ENCODE measurements at places on chromosomes 7 and 10. TPM values are rescaled to one million over a fixed set of nuclear protein-coding genes. Genes with fewer than 3 reads are reported as not detected.

- no peak for DNase-seq
Observed at GRCh38 chr7:106358103-106358663, 73.4 kb upstream of the NAMPT start.

- DNase-seq: no peak
Observed at GRCh38 chr7:54860003-54860775, 101.2 kb upstream of the SEC61G start.

GRCh38 chr7:99257065-99257464, 15.6 kb upstream of the MYH16 start:
- DNase-seq: no peak

DNA sequence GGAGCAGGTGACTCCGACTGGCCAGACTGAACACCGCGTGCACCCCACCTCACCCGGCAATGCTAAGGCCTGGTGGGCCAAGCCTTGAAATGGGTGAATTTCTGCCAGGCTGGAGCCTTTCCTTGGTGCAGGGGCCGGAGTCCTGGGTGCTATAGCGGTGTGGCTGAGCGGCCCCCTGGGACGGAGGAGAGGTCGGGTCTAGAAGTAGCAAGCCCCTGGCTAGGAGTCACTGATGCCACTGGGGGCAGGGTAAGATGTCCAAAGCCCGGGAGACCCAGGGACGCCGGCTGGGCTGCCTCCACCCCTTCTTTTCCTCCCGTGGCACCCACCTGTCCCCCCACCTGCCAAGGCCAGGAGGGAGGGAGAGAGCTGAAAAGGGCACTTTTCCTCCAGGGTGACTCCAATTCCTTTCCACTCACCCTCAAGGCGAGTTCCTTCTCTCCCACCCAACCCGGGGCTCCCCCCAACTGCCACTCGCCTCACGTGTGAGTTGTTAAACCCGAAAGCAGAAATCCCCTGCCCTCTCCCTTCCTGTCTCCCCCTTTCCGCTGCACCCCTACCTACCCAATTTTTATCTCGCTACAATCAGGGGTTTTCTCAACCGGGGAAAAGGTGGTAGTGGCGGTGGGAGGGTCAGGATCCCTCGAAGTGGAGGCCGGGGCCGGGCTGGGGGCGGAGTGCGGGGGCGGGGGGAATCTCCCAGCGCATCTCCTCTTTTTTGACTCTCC, 6.0 kb upstream of the GATA3 start:
- DNase-seq: no peak

DNA sequence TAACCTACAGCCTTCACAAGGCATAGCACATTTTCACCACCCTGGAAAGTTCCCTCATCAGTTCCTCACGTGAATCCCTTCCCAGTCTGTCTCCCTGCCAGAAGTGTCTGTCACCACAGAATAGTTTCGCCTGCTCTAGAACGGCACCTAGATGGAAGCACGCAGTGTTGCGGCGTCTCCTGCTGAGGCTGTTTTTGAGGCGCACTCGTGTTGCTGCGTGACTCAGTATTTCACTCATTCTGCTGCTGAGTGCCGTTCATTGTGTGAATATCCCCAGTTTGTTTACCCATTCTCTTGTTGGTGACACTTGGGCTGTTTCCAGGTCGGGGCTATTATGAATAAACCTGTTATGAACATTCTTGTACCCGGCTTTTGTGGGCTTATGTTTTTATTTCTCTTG, 12.8 kb downstream of the NOS3 start:
- DNase-seq: no peak

- DNase-seq: no peak
Observed at GRCh38 chr10:20157314-20157713, 341.1 kb downstream of the PLXDC2 start.

DNA sequence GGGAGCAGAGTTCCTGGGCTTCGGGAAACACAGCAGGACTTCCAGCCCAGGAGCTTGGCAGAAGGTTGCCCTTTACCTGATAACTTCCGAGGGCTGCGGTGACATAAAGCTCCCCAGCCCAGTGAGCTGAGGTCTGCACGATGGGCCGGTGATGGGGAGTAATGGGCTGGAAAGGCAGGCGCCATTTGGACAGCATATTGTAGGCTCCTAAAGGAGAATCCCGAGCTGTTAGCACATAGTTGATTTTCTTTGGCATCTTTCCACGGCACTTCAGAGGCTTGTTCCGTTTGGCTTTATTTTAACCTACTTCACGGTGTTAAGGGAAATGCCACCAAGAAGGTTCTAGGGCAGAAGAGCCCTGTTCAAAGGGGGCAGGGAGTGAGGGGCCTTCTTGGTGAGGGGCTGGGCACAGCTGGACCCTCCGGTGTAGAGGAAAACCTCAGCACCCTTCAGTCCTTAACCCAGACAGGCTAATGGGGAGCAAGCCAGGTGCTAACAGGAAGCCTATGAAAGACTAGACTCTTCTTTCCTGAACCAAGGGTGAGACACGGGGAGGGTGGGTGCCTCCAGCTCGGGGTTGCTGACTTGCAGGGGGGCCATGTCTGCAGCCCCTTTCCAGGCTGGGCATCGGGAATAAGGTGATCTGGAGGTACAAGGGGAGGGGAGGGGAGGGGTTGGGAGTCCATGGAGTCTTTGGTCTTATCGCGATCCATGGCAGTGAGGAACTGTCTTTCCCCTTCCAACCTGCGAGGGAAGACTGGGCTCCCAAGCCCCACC, 347.7 kb downstream of the GLRX3 start:
- no peak for DNase-seq

DNA sequence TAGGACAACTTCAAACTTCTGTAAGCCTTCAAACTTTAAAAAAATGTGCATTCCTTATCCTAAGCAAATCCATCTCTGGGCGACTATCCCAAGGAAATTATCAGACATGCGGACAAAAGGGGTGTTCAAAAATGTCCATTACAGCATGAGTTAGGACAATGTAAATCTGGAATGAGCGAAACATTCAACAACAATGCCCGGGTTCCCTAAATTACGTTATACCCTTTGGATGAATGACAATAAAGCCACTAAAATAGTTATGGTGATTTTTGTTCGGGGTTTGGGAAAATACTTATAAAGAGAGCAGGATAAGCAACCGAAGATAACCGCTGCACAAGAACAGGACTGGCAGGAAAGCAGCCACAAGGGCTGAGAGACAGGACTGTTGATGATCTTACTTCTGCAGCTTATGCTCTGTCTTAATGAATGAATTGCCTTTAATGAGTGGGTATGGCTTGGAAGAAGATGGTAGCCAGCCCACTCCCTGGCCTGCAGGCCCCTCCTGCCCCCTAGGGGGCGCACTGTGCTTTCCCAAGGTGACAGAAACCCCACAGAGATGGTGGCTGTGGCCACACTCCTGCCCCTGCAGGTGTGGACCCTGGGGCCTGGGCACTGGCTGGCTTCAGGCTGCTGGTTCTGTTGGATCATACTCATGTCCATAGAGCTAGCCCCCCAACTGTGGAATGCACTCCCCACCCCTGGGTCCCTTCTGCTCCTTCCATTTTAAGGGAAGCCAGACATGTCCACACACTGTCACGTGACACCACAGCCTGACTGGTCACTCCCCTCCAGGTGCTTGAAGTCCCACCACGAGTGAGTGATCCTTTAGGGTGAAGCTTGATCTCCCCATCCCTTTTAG, 45.0 kb downstream of the ZCCHC24 start:
- DNase-seq: peak; percentile 42

DNA sequence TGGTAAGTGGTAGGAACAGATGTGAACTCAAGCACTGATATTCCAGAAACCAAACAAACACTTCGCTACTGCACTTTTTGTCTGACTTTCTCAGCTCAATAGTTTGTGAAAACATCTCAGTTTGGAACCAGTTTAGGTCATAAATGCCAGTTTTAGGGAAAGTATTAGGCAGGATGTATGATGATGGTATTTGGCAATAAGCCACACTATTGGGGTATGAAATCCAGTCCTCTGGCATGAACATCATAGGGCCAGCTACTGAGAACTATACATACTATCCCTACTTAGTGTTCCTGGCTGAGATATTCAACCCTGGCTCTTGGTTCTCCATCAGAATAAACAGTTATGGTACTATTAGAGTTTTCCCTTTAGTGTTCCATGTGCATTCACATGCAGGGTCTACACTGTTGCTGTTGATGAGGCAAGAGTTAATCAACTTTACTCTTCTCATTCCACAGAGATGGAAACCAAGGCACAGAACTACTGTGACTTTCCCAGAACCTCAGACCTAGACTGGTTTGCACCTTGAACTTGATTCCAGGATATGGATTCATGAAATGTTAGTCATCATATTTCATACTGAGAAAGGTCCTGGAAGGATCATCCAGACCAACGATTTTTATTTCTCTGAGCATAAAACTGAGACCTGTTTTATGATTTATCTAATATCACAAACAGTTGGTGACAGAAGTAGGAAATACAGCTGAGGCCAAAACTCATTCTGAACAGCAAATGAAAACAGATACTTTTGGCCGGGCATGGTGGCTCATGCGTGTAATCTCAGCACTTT, 20.0 kb upstream of the IFIT2 start:
- DNase-seq: no peak

- no peak for DNase-seq
Observed at GRCh38 chr7:21898265-21898930, 47.3 kb downstream of the CDCA7L start.

DNA sequence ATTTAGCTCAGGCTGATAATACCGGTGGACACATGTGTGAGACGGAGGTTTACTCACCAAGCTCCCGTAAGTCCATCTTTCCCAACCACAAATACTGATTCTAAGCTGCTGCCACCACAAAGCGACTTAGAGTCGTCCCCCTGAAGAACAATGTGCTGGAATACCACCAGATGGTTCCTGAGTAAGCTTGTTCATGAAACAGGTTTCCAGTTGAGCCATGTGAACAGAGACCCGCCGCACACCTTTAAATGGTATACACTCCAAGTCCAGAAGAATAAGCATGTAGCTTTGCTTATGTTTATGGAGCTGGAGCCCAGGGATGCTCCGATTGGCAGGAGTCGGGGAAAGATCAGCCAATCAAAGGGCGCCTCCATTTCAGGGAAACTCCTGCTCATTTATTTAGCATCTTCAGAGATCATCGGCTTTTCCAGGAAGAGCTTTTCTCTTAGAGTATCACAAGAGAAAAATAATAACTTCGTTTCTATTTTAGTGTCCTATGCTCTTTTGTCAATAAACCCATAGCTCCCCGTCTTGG, 261.6 kb upstream of the AOAH start:
- no peak for DNase-seq

DNA sequence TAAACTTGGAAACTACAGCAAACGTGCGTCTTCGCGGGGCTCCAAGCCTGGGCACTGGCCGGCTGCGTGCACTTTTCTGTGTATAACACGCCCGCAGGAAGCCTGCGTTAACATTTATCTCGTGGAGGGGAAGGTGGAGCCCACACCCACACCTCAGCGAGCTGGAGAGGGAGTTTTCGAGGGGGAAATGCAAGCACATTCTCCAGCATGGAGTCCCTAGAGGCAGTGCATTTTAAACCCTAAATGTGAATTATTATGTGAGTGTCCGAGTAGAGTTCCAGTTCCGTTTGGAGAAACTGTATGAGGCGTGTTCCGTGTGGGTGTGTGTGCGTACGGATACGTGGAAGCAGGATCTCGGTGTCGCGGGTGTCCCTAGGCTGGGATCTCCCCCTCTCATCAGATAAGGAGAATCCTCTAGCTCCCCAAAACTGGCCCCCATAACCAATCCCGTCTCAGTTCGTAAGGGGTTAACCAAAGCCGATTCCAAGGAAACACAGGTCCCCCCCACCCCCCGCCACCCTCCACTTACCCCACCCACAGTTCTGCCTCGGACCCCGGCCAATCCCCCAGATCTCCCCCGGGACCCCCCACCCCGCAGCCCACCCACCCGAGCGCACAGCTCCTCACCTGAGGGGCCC, 403 bp downstream of the CDK6 start:
- no peak for DNase-seq

DNA sequence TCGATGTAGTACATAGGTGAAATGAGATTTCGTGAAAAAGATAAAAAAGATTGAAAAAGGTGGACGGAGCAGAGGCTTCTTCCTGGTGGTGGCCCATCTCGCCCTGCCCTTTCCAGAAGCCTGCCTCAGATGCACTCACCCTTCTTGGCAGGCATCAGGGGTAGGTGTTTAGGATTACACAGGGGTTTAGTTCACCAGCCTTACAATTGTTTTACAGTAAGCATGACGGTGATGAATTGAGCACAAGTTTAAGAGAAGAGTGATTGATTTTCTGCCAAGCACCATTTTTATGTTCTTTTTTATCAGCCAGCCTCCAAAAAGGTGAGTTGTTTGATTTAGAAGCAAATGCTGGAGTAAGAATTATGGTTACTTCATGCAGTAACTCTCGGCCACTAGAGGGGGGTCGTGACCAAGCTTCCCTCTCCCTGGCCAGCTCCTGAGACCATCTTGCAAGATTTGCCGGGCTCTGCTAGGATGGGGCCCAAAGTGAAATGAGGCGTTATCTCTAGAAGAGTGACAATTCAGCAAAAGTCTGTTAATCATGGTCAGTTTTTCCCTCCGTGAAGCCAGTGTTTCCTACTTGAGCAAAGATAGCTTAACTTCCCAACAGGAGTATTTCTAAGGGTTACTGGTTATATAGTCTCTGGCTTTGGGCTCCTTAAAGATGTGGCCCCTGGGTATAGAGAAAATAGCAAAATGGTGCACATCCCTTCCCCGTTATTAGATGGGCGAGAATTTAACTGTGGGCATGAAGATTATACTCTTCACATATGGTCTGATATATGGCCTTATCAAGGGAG, 228.8 kb downstream of the BMPER start:
- DNase-seq: peak; percentile 61

DNA sequence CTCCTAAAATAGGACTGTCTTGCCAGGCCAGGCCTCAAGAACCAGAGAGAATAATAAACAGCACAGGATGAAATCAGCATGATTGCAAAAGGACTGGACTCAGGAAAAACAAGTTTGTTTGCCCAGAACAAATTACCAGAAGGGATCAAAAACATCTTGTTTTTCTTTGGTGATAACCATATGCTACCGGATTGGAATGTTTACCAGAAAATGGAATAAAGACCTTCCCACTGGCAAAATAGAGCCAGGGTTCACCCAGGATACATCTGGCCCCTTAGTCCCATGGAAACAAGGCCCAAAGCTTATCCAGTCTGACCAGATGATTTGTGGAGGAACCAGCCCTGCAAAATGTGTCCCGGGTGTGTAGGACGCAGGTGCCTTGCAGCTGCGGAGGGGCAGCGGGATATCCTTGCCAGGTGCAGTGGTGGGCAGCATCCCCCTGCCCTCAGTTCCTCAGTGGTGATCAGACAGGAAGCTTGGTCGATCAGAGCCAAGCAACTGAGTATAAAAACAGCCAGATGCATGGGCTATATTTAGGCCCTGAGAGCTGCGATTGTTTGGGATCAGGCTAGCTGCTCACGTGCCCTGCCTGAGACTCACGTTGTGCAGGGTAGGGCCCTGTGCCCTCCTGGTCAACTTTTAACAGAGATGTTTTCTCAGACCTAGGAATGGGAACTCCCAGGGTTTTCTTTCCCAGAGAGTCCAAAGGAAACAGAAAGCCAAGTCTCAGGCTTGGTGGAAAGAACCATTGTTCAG, 4.6 kb upstream of the ZNF22 start:
- DNase-seq: no peak

GRCh38 chr7:123573896-123574467, 16.4 kb upstream of the NDUFA5 start:
- no peak for DNase-seq

- no peak for DNase-seq
Observed at GRCh38 chr10:100877461-100877850, 35.3 kb upstream of the SLF2 start.

The HOXA9 gene
- 7.8 TPM for total RNA-seq

The BMPER gene
- total RNA-seq: 3.0 TPM

The SLC39A12 gene
- not detected for total RNA-seq

The PFKP gene
- total RNA-seq: 168 TPM

The HOXA11 gene
- total RNA-seq: 7.1 TPM

The NUTM2E gene
- total RNA-seq: not detected

The ZNF37A gene
- total RNA-seq: 11.9 TPM

The NPFFR1 gene
- total RNA-seq: not detected

The RSU1 gene
- total RNA-seq: 35.2 TPM

The NANOS1 gene
- 1.8 TPM for total RNA-seq

The CAV2 gene
- total RNA-seq: 112 TPM

The POP7 gene
- total RNA-seq: 50.1 TPM
